DMS53 (cell line): ENCODE measurements at places on chromosomes 12 and 14.

DNA sequence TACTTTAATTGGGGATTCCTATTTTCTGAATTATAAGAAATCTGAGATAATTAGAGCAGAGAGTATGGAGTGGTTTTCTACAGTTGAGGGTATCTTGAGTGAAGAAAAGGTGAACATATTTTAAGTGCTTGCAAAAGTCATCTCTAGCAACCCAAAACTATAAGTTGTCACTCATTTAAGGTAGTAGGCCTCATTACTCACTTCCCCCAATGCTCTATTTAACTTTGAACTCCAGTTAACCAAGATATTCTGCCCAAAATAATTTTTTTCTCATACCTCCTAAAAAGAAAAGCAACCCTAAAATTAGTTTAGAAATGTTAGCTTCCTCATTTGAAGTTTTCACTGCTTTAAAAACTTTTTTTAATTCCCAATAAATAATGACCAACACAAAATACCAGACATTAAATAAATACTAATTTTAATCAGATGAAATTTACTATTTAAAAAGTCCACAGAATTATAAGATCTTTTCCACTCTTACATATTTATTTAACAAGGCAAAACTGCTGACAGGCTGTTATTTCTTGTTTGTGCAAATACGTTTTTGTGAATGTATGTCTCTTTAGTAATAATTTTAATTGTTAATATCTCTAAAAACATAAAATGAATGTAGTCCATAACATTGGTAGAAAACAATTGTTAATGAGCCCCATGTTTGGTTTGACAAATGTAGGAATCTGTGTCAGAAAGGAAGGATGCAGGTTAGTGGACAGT lies 47.8 kb downstream of the VRK1 start:
- no peak for DNase-seq

- no peak for DNase-seq
These were observed 900 bp upstream of the DPF3 start for GRCh38 chr14:72894623-72895378.

DNA sequence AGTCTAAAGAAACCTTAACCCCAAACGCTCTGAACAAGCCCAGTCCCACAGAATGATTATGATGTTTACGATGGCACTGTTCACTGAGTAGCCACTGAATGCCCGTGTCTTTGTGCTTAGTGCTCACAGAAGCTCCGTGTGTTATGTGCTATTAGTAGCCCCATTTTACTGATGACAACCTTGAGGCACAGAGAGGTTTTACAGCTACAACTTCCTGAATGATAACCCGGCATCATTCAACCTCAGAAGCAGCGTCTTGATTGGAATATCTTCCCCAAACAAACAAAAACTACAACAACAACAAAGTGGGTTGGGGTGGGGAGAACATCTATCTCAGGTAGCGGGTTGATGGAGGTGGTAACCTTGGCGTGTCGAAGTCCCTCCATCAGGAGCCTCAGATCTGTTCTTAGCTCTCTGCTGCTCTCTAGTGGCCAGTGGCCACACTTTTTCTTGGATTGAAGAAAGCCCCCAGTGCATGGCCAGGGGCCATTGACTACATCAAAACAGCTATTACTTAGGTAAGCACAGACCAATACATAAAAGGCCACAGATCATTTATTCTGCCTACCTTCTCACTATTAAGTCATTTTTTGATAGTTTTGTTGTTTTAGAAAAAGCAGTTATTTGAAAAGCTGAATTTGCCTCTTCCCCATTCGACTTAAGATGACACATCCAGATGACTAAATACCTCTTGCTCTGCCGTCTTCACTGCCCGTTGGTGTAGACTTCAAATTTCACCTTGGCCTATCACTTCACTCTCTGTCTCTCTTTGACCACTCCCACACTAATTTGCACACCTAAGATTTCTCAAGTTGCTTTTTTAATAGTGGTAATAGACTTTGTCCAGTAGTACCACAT lies 376.9 kb downstream of the GALC start:
- peak; percentile 77 for DNase-seq

GRCh38 chr14:95692109-95692508 lies 5.9 kb downstream of the TCL1B start:
- no peak for DNase-seq

- no peak for DNase-seq
These were observed 1217.9 kb downstream of the VRK1 start for GRCh38 chr14:98014851-98015615.

DNA sequence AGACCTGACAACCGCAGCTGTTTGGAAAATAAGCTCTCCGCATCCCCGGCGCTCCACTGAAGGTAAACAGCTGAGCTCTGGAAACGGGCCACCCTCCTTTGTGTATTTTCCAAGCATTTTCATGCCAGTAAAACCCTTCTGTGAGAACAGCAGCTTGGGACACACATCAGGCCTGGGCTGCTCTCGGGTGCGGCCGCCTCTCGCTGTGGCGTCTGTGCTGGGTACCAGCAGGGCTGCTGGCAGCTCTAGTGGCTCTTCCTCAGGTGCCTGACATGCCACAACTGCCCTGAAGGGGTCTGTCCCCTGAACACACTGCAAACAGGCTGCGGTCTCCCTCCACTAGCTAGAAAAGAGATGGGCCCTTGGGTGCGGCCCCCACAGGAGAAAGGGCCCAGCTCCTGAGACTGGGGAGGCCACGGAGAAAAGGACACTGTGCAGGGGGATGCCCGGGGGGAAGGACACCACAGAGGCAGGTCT lies 96.3 kb downstream of the ITPK1 start:
- no peak for DNase-seq
